ENCODE measurements at places on chromosomes 6 and 20. TPM values are rescaled to one million over a fixed set of nuclear protein-coding genes. Genes with fewer than 3 reads are reported as not detected.

DNA sequence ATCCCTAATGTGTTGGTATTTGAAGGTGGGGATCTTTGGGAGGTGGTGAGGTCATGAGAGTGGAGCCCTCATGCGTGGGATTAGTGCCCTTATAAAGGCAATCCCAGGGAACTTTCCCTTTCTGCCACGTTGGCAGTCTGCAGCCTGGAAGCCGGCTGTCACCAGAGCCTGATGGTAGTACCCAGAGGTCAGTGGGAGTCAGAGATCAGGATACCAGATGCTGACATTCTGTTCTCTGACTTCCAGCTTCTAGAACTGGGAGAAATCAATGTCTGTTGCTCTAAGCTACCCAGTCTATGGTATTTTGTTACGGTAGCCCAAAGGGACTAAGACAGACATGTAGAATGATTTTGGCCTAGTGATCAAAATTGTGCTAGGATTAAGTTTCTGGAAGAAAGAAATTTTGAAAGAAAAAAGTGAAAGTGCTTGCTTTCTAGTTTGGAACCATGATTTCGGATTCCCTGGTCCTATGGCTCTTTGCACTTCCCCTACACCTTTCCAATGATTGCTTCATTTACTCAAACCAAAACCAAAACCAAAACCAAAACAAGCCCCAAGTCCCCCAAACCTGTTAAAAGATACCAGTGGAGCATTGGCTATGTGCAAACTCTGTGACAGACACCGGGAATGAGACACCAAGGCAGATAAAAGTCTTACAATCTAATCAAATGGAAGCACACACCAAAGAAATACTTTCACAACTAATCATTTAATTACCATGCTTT is 173.7 kb upstream of the ZNF217 start:
- H3K4me3 ChIP-seq: no peak overlapping the region
- peak; percentile 20 for DNase-seq
- no peak overlapping the region for H3K27ac ChIP-seq

DNA sequence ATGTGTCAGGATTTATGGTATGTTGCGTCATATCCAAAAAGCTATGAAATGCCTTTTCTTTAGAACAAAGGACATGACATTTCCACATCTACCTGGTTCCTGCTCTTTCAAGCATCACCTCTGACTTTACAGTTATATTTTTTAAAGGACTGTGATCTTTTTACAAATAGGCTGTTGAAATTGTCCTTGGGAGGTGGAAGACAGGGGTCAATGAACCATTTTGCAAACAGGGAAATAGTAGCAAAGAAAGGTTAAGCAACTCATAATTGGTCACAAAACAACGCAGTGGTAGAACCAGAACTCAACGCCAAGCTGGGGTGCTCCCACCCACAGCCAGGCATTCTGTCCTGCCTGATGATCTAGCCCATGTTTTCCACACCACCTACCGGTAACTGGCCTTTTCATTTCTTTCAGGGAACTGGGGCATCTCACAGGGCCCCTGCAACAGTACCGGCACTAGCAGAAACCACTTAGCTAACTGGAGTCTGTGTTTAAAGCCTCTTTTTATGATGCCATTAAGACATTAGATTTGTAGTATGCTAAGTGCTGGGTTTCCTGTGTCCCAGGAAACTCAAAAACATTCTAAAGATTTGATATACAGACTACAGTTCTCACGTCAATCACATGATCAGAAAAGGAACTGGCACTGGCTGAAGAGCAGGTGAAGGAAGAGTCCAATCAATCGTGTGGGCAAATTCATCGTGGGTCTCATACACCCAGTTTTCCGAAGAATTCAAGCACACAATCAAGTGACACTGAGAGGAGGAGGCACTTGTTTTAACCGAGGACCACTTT is 13.9 kb downstream of the ZNF217 start:
- H3K4me1 ChIP-seq: peaks cover 96% of the 10 kb centered on the region
- peak; percentile 30 for DNase-seq
- peak overlapping the region; percentile 70 for H3K27ac ChIP-seq
- H3K36me3 ChIP-seq: peaks cover 80% of the 10 kb centered on the region

Gene C4A
- 3.0 TPM for total RNA-seq

DNA sequence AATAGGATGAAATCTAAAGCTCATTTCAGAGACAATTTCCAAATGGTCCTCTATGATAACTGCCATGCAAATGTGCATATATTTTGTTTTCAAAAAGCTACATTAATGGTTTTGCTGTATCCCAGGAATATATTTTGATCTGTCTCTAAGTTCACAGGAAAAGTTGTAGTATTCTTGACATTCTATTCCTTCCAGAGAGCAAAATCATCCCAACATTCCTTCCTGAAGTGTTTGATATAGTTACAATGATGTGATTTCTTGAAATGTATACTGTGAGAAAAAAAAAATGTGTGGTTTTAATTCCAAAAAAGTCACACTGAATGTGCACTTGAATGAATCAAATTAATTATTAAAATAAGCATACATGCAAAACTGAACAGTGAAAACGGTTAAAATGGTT is 996.0 kb upstream of the CITED2 start:
- no peaks in the 10 kb centered on the region for H3K36me3 ChIP-seq
- no peak overlapping the region for H3K4me3 ChIP-seq
- DNase-seq: no peak
- no peak overlapping the region for H3K27ac ChIP-seq

Gene TSPO2
- not detected for total RNA-seq

Gene RIPPLY2
- total RNA-seq: not detected

GRCh38 chr6:149755300-149756260 is 6.0 kb downstream of the PCMT1 start:
- H3K4me3 ChIP-seq: no peak overlapping the region
- peaks cover 23% of the 10 kb centered on the region for H3K36me3 ChIP-seq
- no peak for DNase-seq
- no peak overlapping the region for H3K27ac ChIP-seq
